NCI-H2171 (cell line): ENCODE measurements at places on chromosomes 12 and 14.

GRCh38 chr12:107493666-107494065, 191.9 kb upstream of the PWP1 start:
- DNase-seq = no peak

- DNase-seq = no peak
Observed at GRCh38 chr14:106039400-106039799, 513.0 kb downstream of the TMEM121 start.

DNA sequence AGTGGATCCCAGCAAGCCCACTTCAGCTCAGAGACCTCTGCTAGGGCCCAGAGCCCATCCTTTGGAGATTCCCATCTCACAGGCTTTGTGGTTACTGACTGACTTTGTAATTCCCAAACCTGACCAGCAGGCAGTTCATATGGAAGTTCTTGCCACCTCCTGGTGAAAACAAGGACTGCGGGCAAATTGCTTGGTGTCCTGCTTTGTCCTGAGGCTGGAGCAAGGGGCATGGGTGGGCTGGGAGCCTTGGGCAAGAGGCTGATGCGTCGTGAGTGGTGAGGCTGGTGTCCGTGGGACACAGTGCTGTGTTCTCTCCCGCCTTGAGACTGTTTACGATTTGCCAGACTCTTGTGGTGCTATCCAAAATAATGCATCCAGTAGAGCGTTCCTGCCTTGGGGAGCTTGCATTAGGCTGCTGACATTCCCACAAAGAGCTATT, 91.0 kb downstream of the LRRC74A start:
- DNase-seq = peak; percentile 51

GRCh38 chr12:120914794-120915193, 10.6 kb upstream of the SPPL3 start:
- no peak for DNase-seq

- DNase-seq = no peak
Observed at GRCh38 chr14:81535396-81536164, 1.9 kb upstream of the SEL1L start.

- no peak for DNase-seq
Observed at GRCh38 chr12:90543841-90544240, 411.1 kb downstream of the CCER1 start.

DNA sequence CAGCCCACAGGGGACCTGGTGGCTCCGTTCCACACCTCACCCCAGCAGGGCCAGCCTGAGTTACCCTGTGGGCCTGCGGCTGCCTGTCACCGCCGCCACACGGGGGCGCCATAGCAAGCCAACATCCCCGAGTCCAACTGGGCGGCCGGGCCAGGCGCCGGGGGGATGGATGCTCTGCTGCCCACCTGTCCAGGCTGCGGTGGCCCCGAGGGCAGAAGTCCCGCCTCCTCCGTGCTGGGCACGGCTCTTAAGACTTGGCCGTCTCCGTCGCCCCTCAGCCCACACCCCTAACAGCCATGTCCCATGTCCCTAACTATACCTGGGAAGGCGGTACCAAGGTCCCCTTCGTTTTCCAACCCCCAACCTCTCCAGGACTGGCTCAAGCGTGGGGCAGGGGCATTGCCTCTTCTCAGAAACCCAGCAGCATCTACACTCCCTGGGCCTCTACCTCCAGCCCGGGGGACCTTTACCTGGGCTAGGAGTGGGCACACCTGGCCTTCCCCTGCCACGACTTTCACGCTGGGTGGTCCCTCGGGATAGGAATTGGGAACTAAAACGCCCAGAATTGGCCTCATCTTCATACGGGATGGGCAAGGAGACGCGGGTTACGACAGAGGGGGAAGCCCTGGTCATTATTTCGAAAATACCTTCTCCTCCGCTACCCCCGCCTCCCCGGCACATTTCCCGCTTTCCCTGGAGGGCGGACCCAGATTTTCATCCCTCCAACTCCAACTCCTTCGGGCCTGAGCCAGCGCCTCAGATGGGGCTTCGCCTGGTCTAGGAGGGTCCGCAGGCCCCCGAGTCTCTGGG, 1.1 kb upstream of the CYP46A1 start:
- peak; percentile 64 for DNase-seq

DNA sequence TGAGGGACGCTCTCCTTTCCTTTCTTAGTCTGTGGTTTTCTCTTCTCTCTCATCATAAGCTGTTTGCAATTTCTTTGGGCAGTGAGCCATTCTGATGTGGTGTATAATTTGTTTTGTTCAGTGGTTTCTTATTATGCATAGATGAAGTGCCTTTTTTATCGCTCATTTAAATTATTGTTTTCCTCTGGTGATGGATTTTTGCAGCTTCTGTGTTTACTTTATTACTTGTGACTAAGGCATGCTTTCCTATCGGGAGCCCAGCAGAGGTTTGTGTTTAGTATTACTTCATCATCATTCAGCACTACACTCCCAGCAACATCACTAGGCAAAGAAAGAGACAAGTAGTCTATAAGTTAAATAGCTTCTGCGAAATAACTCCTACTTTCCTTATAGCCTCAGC, 586.6 kb upstream of the NOVA1 start:
- DNase-seq = no peak

- DNase-seq = peak; percentile 26
Observed at GRCh38 chr14:100586403-100587085, 673 bp downstream of the BEGAIN start.

GRCh38 chr14:65304239-65304638, 108.3 kb upstream of the FUT8 start:
- DNase-seq = no peak

- no peak for DNase-seq
Observed at GRCh38 chr12:75623631-75624154, 112.3 kb upstream of the KRR1 start.

DNA sequence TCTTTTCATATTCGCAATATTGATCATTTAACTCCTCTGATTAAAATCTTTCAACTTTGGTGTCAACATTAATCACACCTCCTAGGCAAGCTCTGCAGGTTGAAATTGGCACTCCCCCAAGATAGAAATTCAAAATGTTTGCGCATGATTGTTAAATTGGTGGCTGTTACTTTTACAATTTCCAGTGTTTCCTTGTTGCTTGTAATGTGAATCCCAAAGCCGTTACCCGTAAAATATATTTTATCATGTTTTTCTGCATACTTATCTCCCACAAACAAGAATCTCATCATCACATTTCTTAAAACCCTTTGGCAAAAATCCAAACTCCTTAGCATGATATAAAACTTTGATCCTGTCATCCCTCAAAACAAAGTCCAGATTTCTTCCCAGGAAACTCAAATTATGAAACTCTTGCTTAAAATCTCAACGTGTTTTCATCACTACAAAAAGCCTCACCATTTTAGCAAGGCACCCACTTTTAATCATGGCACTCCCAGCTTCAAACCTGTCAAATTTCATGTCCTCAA, 14.7 kb downstream of the RTL1 start:
- DNase-seq = no peak

DNA sequence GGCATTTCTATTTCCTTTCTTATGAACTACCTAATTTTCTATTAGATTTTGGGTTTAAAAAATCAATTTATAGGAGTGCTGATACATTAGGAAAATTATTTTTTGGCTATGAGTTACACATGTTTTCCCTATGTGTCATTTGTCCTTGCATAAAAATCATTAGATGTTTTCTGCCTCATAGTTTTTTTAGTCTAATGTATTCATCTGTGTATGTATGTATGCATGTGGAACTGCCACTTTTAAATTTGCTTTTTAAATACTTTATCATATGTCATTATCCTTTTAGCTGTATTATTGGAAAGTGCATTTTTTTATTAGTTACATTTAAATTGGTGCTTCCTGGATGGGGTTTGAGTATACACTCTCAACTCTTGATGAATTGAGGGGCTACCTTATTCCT, 78.7 kb upstream of the CEP83 start:
- no peak for DNase-seq

DNA sequence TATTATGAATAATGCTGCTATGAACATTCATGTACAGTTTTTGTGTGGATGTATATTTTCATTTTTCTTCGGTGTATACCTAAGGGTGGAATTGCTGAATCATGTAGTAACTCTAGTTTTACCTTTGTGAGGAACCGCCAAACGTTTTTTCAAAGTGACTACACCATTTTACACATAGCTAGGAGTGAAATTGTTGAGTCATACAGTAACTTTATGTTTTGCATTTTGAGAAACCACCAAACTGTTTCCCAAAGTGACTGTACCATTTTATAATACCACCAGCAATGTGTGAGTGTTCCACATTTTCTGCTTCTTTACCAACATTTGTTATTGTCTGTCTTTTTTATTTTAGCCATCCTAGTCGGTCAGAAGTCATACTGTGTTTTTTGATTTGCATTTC, 3.1 kb upstream of the TPH2 start:
- DNase-seq = no peak

DNA sequence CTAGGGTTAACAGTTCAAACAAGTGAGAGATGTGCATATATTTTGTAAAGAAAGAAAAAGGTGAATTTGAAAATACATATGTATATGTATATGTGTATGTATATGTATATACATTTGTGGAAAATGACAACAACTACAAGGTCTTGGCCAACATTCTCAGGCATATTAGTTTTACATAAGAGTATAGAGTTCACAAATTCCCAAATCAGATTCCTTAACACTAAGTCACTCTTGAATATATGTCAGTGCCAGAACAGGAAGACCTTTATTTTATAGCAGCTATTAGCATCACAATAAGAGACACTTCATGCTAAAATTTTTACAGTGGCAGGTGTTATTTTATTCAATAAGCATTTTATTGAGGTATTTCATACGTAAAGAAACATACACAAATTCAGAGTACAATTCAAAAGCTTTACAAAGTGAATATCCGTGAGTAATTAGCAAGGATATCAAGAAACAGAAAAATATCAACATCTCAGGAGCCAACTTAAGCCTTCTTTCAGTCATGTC, 179.7 kb downstream of the SLC6A15 start:
- no peak for DNase-seq

DNA sequence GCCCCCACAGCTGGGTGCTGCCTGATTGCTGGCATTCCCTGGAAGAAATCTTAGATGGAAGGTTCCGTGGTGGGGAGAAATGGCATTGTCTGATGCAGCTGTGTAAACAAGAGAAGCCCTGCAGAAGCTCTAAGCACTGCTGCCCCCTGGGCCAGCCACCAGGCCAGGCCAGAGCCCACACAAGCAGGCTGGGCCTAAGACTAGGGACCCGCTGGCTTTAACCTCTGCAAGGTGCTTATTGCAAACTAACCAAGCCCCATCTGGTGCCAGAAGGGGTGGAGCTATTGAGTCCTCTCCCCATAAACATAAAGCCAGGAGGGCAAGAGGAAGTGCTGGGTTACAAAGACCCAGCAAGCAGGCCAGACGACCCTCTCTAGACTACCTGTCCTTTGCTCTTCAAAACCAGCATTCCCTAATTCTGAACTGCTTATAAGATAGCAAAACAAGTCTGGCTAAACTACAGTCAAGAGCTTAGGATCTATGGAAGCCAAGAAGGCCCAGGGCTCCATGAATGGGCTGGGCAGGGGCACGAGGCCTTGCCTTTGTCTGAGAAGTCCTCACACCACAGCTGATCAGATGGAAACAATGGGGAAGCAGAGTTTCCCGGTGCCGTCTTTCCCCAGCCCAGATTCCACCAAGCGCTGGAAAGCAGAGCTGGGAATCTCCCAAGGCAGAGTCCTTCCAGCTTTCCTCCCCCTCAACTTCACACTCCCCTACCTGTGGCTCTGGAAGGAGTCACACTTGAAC, 28.8 kb downstream of the P2RX4 start:
- no peak for DNase-seq

DNA sequence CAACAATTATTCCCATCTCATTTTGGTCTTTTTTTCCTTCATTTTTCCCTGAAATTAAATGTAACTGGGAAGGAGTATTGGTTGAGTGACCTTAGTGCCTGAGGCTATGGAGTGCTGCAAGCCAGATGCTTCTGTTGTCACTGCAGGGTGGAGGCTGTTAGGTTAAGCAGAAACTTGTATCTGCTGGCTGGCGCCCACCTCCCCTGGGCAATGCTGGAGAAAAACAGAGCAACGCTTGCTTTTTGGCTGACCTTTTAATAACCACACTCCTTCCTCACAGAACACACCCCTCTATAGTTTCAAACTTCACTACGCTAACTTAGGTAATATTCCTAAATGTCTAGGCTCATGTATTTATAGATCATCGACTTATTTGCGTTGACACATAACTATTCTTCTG, 583.5 kb upstream of the NOVA1 start:
- DNase-seq = no peak

DNA sequence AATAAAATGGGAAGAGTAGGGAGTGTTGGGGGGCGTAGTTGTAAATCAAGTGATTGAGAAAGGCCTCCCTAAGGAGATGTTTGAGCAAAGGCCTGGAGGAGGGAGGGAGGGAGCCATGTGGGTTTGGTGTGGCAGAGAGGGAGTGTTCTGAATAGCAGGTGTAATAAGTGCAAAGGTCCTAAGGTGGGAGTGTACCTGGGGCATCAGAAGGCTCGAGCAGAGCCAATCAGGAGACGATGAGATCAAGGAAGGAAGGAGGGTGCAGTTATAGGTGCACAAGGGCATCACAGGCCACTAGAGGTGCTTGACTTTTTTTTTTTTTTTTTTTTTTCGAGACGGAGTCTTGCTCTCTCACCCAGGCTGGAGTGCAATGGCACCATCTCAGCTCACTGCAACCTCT, 77.9 kb upstream of the PLXNC1 start:
- no peak for DNase-seq

DNA sequence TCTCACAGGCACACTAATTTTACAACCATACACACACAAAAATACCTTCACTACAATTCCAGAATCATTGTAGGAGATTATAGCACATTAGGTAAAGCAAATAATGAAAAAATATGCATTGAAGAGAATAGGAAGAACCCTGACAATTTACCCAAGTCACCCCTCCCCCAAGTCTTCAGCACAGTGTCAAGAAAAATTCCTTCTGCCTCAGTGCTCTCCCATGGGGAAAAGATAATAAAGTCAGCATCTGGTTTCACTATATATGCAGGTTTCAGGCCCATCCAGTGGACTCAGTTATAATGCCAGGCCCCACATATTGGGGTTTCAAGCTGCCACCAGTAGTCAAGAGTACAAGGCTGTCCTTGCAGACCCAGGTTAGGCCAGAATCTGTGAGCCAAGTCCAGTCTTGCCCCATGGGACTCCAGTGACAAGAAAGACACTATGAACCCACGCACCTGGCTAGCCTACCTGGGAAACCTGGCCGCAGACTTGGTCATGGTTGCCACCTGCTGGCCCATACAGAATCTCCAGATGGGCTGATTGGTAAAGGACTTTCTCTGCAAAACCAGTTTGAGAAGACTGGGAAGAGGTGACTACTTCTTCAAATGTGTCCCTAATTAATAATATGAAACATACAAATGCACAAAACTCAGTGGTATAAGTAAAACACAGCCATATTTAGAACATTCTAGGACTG, 398.6 kb upstream of the FLRT2 start:
- DNase-seq = peak; percentile 3
